ENCODE measurements at places on chromosomes 1 and 21.

DNA sequence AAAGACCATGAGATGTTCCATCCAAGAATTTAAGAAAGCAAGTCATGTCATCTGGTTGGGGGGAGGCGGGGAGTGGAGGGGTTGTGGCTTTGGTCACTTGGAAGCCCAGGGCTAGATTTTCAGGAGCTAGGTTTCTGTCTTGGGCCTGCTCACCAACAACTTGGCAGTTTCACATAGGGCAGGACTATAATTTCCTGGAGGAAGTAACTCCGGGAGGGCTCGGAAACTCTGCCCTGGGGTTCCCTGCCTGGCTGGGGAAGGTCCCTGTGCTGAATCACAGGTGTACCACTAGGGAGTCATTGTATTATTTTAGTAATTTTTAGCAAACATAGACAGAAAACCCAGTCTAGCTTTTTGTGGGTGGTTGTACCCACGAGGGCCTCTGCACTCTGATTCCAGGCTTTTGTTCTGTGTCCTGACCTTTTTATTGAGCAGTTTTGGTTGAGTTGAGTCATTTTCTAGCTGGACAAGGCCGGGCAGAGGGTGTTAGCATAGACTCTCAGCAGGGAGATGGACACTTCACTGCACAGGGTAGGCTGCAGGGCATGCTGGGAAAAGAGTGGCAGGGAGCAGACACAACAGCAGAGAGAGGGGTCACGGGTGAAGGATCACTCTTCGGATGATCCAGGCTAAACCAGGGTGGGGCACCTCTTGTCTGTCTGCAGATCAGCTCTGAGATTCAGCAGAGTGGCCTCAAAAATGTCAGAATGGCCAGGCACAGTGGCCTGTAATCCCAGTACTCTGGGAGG is 144.7 kb downstream of the GRIK3 start:
- DNase-seq: no peak

DNA sequence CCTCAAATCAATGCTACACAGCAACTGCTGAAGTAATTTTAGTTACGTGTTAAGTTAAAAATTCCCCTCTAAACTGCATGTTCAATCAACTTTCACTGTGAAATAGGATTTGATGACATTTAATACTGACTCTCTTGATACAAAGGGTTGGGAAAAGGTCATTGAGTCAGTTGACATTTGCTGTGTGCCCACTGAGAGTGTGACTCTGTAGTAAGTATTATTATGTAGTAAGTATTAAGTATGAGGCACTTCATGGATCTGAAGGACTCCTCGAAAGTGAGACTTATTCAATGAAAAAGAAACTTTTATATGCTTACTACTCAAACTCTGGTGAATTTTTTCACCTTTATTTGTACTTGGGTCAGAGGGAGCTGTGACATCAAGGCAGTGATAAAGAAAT is 83.1 kb upstream of the S1PR1 start:
- DNase-seq: no peak

DNA sequence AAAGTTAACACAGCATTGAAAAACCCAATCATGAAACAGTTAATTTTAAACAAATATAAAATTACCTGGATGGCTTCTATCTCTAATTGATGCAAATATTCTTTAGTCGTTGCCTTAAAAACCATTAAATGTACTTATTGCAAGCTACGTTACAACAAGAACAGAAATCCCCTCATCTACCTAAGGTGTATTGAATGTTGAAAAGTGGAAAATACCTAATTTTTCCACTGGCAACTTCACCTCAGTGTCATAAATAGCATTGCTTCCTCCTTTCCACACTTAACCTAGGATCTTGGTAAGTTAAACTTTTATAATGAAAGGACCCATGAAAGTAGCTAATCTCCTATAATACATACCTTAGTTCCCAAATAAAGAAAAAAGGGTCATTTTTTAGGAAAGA is 5.4 kb downstream of the GADD45A start:
- DNase-seq: no peak

GRCh38 chr1:119298687-119299303 is 69.8 kb upstream of the HAO2 start:
- no peak for DNase-seq

GRCh38 chr1:66256629-66257572 is 277.1 kb upstream of the SGIP1 start:
- no peak for DNase-seq

DNA sequence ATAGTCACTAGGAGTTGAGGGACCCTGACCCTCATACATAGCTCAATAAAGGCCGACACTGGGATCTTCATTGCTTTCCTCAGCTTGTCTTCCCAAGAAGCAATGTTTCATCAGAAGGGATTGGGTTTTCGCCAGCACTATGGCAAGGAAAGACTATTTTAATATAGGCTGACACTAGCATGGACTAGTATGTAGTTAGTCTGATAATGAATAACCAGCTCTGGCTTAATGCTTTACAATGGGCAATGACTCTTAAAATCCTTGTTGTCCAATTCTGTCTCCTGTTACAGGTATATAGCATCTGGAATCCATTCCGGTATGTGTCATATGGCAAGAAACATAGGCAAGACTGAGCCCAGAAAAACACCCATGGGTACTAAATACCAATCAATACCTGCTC is 15.3 kb upstream of the SYT2 start:
- DNase-seq: no peak

DNA sequence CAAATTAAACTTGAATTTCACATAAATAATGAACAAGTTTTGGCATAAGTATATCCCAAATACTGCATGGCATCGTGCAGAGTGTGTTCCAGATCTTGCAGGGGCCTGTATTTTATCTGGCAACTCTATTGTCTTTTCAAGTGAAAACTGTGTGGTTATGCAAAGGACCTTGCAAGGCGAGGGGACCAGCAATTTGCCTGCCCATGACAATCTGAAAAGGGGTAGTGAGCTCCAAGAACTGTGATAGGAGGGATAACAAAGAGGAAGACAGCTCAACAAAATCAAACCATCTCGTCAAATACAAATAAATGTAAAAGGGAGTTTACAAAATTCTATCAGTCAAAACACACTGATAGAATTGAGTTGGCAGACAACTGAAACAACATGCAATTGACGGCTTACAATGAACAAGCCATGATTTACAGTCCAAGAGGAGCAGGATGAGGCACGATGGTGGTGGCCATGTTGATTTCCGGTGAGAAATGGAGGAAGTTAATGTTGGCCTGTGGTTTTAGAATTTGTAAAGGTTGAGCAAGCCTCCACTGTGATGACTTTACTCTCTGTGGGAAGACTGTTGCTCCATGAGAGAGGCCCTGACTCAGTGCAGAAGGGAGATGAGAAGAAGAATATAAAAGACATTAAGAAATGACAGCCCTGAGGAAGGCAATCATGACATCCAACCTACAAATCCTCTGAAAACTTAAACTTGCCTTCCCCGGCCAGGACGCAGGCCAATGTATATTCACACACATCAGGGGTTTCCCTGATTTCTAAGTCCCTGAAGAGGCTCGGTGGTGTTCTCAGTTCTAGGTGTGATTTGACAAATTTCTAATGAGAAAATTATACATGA is 132.2 kb downstream of the ADSS2 start:
- DNase-seq: peak; percentile 67

DNA sequence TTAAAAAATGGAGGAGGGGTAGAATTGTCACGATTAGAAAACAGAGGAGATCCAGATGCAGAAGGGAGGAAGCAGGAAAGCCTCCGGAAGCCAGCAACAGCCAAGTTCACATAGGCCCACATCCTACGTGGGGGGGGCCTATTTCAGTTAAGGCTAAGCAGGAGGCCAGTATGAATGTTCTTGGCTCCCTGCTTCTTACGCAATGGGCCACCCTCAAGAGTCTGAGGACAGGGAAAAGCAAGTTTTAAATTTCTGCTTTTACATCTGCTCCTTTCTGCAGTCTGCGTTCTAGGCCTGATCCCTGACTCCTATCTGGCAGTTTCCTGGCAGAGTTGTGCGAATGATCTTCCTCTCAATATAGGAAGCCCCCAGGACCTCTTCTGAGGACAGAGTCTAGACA is 30.6 kb downstream of the RABIF start:
- no peak for DNase-seq

DNA sequence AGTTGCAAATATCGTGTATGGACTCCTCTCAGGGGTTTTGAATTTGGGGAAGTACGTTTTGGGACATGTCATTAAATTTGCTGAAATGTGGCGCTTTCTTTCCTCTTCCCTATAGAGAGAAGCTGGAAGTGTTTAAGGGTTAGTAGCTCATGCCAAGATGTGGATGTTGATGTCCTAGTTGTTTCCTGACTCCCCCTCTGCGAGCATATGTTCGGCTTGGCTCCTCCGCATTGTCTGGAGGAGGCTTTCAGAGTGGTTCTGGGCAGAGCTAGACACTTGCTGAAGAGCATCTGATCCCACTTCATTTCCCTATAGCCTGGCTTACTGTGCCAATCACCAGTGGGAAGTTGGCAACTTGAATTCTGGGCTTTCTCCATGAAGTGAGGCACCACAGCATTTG is 347.4 kb upstream of the B3GALT2 start:
- no peak for DNase-seq

DNA sequence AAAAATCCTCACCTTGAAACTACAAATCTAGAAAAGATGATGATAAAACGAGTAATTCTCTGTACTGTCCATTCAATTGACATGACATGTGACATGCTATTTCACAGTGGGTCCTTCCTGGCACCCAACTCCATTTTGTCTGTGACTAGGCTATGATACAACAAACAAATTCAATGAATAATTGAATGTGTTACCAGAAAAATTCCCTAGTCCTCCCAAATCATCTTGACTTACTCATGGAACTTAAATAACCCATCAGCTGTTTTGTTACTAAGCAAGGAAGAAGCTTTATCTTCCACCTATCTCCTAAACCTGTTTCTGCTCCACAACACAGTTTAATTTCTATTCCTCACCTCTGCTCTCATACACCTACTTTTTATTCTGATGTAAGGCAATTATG is 30.4 kb downstream of the B3GALNT2 start:
- DNase-seq: no peak

GRCh38 chr1:66562561-66562960 is 28.6 kb downstream of the SGIP1 start:
- no peak for DNase-seq

GRCh38 chr1:37865348-37866120 is 6.1 kb upstream of the MTF1 start:
- DNase-seq: no peak
